GM06990 (cell line): ENCODE measurements at places on chromosomes 3 and 15.
A peak's percentile ranks its signal among the peaks of the same experiment; 100 is the strongest.

DNA sequence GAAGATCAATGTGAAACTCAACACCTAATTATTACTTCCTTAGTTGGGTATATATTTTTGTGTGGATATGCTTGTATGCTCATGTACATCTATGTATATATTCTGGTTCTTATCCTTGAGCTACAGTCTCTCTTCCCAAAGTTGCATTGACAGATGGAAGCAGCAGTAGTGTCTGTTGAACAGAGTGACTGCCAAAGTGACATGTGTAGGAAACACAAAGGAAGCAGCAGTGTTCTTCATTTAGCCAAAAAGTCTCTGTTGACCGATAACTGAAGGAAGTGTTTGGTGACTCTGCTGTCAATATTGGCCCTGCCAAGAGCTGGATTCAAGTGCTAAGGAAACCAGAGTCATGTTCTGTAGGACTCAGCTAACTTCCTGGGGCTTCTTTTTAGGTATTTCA is 123.8 kb downstream of the C3orf70 start:
- DNase-seq, result no peak

DNA sequence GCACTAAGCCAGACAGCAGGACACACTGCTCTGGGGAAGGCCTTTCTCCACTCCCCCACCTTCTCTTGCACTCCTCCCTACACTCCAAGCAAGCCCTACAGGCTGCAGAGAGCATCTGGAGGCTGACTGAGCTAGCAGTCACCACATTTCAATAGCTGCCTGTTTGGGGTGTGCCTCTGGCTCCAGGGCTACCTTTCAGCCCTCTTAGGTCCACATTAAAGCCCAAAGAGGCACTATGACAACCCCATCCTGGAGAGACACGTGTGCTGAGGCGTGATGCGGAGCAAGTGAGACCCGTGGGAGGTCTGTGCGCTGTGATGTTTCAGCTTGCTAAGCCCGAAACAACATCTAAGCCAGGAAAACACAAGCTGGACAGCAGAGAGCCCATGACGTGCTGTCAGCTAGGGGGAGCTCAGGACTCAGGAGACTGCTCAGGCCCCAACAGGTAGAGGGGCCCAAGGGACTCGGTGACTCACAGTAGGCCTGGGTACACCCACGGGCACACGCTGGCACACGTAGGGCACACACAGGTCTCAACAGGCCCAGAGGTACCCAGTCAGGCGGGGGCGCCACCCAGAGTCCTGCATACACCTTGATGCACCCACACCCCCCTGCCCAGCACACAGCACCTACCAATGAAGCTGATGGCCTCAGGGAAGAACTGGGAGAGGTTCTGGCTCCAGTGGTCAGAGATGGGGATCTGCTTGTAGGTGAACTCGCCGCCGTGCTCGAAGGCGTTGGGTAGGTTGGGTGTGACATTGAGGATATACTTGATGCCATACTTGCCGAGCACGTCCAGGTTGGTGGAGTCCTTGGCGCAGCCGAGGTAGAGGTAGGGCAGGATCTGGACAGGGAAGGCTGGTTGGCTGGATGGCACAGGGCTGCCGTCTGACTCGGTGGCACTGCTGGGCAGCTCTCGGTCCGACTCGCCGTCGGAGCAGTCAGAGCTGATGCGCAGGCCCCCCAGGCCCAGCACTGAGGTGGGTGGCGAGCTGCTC is 2.8 kb downstream of the DUSP7 start:
- DNase-seq, result peak; percentile 41

DNA sequence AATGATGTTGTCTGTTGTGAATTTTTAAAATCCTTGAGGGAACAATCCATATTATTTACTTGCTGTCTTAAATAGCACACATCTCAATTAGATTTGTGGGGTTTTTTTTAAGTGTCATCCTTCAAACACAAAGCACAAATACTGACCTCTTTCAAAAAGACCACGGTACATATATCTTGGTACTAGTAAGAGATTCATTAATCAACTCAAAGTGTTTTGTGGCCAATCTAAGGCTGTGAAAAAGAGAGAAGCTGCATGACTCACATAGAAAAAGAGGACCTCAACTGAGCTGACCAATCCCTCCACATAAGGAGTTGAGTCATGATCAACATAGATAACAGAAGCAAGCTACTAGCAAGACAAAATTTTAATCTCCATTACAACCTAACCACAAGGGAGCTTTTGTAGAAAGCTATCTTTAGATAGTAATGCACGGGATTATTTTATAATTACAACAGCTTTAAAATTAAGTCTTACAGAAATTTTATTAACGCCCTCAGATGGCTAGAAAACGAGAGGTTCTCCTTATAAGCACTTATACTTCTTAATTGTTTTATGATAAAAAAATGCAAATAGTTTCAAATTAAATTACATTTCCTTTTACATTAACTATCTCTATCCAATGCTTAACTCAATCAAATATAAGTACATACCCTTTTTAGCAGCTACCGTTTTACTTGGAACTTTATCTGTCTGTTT is 60.5 kb downstream of the TOP2B start:
- no peak for DNase-seq

- peak; percentile 59 for DNase-seq
Observed at GRCh38 chr15:89068325-89068784, 19.9 kb upstream of the ABHD2 start.

DNA sequence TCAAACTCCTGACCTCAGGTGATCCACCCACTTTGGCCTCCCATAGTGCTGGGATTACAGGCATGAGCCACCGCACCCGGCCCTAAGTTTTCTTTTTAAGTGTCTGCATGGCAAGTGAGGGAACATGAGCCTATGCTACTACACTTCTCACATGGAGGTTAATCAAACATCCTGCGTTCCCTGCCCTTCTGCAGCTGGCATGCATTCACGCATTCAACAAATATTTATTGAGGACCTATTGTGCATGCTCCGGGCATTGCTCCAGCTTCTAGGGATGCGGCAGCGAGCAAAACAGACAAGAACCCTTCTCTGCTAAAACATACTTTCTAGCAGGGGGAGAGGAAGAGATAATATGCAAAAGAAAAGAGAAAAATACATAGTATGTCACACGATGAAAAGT is 42.6 kb upstream of the ACKR4 start:
- DNase-seq, result no peak

GRCh38 chr3:50557106-50557505 is 10.4 kb downstream of the C3orf18 start:
- no peak for DNase-seq

GRCh38 chr15:60721707-60722106 is 242.8 kb upstream of the ICE2 start:
- peak; percentile 5 for DNase-seq

GRCh38 chr3:154942827-154943226 is 137.3 kb upstream of the MME start:
- no peak for DNase-seq

- DNase-seq, result no peak
Observed at GRCh38 chr3:71421475-71421819, 162.1 kb downstream of the FOXP1 start.

DNA sequence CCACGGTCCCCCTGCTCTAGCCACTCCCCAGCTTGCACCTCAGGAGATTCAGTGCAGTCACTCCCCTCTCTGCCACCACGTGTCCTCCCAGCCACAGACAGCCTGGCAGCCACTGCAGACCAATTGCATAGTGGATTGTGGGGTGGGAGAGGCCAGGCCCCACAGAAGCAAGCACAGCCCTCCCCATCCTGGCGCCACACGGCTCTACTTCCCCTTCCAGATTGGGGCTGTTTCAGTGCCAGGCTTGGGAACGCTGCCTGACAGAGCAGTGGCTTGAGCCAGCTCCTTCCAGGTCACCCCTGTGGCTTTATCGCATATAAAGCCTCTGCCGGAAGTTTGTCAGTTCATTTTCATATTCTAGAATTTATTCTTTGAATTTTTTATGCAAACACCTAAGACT is 90.7 kb downstream of the TMEM266 start:
- no peak for DNase-seq

- no peak for DNase-seq
Observed at GRCh38 chr3:112471596-112472325, 27.5 kb downstream of the BTLA start.

DNA sequence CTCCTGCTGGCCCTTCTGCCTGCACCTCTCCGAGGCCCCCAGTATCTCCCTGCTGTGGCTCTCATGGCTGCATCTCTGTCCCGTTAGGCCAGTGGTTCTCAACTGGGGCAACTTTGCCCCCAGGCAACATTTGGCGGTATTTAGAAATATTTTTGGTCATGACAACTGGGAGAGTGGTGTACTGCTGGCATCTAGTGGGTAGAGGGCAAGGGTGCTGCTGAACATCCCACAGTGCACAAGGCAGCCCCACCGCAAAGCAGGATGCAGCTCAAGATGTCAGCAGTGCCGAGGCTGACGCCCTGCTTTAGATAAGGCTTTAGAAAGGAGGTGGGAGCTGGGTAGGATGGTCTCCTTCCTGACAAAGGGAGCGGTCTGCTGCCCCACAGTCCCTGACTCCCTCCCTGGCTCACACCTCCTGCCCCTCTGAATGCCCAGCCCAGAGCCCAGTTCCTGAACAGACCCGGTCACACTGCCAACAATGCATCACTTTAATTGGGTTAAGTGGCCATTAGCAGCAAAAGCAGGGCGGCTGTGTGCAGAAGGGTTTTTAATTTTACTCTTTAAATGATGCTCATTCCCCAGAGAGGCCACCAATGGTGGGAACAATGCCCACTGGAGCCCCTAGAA is 68.8 kb upstream of the TMEM115 start:
- DNase-seq, result no peak

DNA sequence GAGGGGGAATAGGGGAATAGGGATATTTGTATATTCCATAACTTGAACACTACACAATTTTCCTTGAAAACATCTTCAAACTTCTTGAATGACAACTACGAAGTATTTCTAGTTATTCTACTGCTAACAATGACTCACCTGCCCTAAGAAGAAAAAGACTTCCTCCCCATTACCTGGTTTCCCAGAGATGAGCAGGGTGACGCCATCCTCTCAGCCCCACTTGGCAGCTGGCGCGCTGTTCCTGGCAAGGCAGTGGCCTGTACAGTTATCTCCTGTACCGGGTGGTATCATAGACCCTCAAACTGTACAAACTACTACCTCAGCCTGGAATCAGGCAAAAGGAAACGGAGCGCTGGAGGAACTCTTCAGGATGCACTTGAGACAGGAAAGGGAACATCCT is 10.4 kb downstream of the WDR82 start:
- DNase-seq, result no peak

- no peak for DNase-seq
Observed at GRCh38 chr15:69272891-69273290, 25.8 kb upstream of the PAQR5 start.

- DNase-seq, result no peak
Observed at GRCh38 chr3:43796041-43796596, 105.4 kb downstream of the ABHD5 start.

DNA sequence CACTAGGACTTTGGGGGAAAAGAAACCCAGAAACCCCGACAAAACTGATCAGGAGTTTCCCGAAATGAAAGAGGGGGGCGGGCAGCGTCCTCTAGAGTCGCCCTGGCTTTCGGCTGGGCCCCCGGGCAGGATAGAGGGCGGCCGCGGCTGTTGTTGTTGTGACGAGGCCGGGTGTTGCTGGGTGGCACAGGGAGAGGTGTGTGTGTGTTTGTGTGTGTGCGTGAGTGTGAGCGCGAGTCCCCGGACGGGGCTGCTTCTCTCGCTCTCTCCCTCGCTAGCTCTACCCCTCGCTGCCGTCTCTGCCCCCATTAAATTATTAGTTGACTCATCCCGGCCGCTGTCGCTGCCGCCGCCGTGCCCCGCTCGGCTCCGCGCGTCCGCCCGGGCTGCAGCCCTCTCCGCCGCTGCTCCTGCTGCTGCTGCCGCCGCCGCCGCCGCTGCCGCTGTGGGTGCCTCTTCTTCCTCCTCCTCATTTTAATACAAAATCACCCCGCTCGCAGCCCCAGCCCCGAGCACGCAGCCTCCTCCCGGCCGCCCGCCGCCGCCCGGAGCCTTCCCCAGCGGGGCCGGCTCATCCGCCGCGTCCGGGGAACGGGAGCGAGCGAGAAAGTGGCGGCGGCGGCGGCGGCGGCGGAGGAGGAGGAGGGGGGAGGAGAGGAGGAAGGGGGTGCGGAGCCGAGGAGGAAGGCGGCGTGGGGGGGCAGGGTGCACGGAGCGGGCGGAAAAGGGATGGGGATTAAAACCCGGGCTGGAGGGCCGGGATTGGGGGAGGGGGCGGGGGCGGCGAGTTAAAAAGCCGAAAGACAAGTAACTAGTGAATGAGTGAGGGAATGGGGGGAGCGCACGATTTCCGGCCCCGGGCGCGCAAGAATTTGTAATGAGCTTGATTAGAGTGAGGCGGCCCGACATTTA is at the start of gene SATB1:
Gene SATB1 (minus strand): TSS at position 611 of the 912 bp plus-strand sequence. CDS start 4,372 bp downstream, outside the sequence.
- peak; percentile 43 for DNase-seq

- DNase-seq, result no peak
Observed at GRCh38 chr3:8870134-8870533, 93.1 kb downstream of the RAD18 start.

DNA sequence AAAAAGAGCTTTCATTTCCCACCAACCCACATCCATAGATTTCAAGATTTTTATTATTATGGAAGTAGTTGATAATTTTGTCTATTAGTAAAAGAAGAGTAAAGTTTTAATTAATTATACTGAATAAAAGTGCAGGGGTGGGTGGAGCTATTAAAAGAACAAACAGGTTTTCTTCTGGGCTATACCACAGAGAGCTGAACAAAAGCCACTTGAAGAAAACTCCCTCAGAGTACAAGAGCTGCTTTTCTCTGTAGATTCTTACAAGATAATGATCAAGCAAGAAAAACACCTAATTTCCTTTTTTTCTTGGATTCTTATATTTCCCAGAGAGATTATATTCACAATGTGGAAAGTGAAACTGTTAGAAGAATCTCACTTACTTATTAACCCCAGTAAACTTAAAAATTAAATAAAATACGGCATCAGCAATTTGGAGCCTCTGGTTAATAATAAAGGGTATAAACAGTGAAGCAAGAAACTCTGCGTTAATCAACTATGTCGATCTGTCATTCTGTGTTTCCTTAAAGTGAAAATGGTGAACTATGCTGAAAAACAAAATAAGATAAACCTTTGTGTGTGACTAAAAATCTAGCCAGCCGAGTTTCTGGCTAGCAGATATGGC is 84.9 kb downstream of the THBS1 start:
- no peak for DNase-seq

DNA sequence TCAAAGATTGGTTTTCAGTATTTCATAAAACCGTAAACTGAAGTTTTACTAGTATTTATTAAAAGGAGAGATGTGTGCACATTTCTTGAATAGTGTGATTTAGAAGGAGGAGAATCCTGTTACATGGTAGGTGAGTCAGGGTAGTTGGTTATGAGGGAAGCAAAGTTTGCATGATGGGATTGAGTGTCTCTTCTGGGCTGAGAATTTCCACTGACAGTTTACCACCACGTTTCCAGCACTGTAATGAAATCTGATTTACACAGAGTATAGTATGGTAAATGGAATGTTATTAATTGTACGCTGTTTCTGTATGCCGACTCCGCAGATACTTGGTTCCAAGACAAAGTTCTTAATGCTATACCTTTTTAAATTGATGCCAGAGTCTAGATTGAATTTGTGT is 1.6 kb downstream of the NECTIN3 start:
- DNase-seq, result no peak
